ENCODE measurements at places on chromosomes 4 and X. TPM values are rescaled to one million over a fixed set of nuclear protein-coding genes. Genes with fewer than 3 reads are reported as not detected.

The PHOX2B gene
- not detected for total RNA-seq

DNA sequence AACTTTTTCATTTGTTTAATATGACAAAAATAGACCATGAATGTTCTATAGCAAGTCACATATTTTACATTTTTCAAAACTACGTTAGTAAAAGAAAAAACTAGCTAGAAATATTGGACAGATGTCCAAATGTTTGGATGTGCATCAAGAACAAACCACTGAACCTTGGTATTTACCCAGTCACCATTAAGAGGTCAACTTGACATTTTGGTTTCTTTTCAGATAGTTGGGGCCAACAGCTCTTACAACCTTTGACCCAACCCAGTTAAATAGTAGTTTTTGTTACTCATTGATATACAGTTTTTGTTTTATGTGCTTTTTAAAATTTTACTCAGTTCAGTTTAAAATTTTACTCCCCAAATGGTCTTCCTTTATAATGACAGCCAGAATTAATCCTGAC is 238.7 kb upstream of the TET2 start:
- no peak for DNase-seq

DNA sequence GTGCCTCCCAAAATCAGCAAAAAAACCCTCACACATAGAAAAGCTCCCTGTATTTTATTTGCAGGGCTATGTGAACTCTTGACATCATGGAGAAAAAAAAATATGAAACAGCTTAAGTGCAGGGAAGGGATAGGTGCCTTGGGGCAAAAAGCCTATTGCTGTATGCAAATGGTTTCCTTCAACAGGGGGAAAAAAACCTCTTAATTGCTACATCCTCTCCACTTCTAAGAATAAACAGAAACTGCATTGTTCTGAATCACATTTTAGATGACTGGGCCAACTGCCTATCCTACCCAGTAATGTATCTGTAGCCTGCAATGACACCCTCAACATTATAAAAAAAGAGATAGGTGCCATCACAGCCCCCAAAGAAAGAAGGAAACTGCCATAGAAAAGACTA is 229.4 kb upstream of the GALNTL6 start:
- DNase-seq, result no peak

DNA sequence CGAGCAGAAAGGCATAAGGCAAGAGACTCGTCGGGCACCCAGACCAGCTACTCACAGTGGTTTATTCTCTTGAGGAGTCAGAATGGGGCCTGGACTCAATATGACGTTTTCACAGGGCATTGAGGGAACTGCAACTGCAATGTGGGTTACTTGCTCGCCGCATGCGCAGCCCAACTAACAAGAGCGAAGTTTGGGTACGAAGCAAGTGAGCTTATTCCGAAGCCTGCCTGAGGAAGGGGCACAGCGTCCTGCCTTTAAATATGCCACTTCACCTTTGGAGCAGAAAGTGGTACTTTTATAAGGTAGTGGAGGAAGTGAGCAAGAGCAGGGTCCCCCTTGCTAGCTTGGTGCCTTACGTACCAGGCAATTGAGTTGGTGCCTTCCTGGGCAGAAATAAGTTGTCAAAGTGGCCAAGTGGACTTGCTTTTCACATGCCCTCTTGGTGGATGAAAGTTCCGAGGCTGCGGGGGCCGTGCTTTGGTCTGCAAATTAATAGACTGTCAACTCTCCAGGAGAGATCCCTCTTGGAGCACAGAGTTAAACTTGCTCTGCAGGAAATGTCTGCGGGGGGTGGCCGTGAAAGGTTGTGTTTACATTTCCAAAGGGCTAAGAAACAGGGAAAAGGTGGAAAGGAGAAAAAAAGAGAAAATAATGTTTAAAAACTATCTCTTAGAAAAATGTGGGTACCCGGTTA is 480.4 kb downstream of the TRIML1 start:
- no peak for DNase-seq

DNA sequence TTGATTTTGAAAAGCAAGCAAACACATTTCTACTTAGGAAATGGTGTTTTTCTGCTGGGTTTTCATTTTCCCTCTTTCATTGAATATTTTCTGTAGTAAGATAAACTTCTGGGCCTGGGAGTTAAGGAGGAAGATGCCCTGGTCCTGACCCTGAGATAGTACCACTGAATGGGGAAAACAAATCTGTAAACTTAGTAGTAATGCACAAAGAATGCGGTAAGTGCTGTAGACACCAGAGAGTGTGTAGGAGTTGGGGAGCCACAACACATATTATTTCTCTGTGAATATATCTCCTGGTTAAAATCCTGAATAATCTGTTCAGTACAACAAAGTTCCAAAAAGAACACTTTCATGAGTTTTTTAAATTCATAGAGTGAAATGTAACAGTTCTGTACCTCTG is 178.3 kb downstream of the MAPK10 start:
- no peak for DNase-seq

DNA sequence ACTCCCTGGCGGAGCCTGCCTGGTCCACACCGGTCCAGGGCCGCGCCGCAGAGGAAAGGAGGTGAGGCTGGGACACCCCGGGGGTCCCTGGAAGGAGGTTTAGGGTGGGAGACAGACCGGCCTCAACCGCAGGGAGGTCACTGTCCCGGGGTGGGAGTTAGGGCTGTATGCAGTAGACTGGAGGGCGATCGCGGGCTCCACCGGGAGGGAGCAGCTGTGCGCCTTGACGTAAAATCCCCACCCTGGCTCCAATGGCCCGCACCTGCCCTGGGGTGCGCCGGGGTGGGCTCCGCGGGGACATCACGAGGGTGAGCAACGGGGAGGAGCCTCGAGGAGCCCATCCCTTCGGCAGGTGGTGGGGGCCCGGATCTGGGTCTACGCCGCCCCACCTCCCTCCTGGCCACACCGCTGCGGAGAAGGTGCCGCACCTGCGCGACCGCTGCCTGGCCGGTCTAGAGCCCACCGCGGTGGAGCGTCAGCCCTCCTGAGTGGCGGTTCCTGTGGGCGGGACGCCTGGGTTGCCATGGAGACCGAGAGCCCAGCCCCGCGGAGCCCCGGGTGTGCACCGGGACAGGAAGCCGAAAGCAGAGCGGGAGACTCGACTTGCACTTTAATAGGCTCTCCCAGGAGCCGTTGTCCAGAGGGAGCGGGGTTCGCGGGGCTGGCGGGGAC is 105.1 kb downstream of the ADRA2C start:
- no peak for DNase-seq
